ENCODE measurements at places on chromosomes 7 and 10.

- DNase-seq, result no peak
Observed at GRCh38 chr7:75689246-75690099, 49.3 kb downstream of the HIP1 start.

- DNase-seq, result no peak
Observed at GRCh38 chr10:69458430-69459100, 7.3 kb downstream of the TSPAN15 start.

- no peak for DNase-seq
Observed at GRCh38 chr7:41006306-41006995, 696.4 kb downstream of the INHBA start.

DNA sequence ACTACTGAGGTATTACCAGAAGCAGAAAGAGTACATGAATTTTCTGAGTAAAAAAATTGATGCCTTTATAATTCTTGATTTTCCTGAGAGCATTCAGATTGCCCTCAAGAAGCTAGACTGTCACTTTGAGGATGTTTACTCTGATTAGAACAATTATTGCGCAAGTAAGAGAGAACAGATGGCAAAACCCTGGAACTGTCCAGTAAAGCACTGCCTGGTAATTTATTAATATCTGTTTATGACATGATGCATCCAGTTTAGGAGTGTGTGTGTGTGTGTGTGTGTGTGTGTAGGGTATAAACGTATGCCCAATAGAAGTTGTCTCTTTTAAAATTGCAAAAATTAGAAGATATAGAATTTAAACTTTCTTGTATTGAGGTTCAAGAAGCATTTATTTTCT is 379.7 kb downstream of the PHTF2 start:
- no peak for DNase-seq

GRCh38 chr10:86400705-86401587 is 34.4 kb upstream of the GRID1 start:
- peak; percentile 45 for DNase-seq

DNA sequence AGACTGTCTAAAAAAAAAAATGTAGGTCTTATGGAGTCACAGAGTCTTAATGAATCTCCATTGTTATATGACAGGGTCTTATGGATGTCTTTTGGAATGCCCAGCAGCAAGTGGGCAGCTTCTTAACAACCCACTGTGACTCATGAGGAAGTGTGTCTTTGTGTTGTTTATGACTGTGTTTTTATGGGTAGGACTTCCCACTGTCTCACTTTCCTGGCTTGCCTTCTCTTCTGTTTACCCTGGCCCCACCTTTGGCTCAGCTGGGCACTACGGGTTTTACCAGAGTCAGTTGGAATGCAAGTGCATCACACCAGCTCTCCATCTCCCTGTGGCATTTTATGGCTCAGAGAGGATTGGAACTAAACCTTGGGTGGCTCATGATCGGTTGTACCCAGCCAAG is 580.5 kb downstream of the AUTS2 start:
- DNase-seq, result no peak

DNA sequence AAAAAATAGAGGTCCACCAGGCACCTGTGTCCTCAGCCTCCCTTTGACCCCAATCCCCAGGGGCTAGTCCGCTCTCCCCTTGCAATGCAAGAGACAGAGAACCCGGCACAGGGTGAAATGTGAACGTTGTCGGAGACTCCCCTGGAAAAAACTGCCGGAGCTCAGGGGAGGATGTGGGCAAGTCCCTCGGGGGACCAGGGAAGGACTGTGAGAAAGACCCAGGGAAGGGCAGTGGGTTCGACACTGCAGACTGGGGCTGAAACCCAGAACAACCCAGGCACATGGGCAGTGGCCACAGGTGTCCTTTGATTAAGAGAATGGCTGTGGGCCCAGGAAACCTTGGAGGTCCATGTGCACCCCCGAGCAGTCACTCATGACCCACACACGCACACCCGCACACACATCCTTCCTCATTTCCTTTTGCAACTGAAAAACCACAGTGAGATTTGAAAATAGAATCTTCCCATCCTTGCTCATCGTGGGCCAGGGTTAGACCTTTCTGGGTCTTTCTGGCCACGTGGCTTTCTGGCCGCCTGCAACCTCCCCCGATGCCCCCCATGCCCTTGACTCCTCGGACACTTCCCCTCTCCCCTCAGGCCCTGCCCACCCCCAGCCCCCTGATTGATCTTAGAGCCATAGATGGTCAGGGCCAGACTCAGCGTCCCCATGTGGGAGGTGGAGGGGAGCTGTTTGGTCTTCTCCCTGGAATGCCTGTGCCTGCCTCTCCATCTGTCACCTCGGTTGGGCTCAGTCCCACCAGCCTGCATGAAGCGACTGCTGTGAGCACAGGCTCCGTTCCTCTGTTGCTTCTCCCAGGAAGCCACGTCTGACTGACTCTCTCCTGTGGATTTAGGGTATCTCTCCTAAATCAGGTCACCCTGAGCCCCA is 7.9 kb downstream of the LAT2 start:
- no peak for DNase-seq

GRCh38 chr7:80135309-80136104 is 876 bp downstream of the GNAI1 start:
- no peak for DNase-seq

DNA sequence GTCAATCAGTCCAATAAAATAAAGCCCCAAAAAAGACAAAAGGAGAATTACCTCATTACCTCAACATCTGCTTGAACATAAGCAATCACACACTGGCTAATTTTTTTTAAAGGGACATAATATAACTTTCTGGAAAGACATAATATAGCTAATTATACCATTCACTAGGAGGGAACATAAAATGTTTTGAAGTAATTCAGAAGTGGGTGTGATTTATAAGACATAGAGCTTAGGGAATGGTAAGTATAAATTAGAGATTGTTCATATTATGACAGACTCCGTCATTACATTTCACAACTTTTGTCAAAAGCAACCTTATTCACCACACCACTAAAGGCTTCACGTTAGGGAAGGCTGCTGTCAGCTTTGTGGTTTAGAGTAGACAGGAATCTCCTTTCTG is 3.8 kb downstream of the SHTN1 start:
- no peak for DNase-seq

DNA sequence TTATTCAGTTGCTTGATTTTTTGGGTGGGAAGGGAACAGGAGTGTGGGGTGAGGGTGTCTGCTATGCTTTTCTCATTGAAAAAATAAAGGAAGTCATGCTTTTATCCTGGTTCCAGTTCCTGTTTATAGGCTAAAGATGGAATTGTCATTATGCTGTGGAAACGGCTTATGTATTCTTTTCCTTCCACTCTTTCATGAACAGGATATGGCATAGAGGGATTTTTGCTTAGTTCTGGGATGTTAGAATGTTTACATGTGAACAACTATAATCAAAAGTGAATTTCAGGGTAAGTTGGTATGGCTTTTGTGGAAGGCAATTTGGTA is 35.9 kb upstream of the PTPN12 start:
- DNase-seq, result no peak

- no peak for DNase-seq
Observed at GRCh38 chr10:100614429-100615095, 78.8 kb downstream of the HIF1AN start.

GRCh38 chr7:398888-399287 is 108.9 kb downstream of the FOXL3 start:
- DNase-seq, result no peak

DNA sequence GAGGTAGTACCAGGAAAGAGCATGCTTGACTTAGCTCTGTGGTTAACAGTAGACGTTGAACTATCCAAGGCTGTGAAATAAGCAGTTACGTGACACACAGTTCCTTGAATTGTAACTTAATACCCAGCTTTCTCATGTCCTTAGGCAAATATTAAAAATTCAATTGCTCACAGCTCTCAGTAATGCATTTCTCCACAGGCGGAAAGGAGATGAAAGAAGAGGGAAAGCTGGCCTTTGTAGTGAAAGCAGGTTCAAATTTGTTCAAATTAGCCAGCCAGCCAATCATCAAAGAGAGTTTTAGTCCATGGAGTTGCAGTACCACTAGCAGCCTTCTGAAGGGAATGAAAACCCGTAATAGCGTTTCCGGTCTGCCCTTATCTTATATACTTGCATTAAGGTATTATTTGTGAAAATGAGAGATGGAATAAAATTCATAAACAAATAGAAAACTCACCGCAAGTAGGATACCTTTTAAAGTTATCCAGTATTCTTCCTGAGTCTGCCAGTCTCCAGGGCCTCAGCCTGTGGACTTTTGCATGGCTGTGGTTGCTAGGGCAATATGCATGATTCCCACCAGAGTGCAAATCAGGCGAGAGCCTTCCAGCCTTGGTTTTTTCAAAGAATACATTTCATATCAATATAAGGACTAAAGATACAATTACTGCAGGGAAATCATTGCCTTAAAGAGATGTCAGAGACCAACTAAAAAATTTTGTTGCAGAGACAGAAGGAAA is 795.5 kb downstream of the TNS3 start:
- DNase-seq, result no peak

GRCh38 chr7:72326365-72326764 is 85.8 kb downstream of the CALN1 start:
- DNase-seq, result no peak

GRCh38 chr10:63760034-63760707 is 239.0 kb downstream of the REEP3 start:
- no peak for DNase-seq

GRCh38 chr10:120755771-120756170 is 95.4 kb upstream of the WDR11 start:
- no peak for DNase-seq

GRCh38 chr7:16091701-16092310 is 329.5 kb downstream of the CRPPA start:
- no peak for DNase-seq

GRCh38 chr7:24921362-24921679 is 58.7 kb downstream of the OSBPL3 start:
- DNase-seq, result no peak

- no peak for DNase-seq
Observed at GRCh38 chr10:132788180-132788830, 2.4 kb upstream of the NKX6-2 start.

GRCh38 chr7:74544706-74545469 is 91.2 kb downstream of the GTF2IRD1 start:
- no peak for DNase-seq

GRCh38 chr7:12124028-12124427 is 87.1 kb upstream of the TMEM106B start:
- DNase-seq, result no peak

DNA sequence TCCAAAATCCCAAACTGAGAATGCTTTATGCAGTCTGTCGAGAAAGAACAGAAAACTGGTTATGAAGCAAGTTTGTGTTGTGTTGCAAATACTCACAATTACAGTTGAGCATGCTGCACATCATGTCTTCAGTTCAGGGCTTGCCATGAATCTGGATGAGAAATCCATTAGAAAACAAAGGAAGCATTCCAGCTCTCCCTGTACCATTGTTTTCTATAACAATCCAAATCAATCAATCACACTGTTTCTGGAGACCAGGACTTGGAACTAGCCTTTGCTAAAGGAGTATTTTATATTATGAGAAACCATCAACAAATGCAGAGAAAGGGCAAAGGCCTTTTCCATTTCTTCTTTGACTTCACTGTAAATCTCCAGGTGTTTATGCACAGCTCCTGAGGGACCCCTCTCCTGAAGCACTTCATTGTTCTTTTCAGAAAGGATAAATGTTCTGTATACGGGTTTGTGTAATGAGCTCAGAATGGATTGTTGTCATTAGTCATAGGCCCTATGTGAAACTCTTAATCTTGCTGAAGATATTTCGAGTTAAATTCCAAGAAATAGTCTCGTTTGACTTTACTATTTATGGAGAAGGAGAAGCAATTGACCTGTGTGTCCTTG is 364.7 kb upstream of the POM121L12 start:
- no peak for DNase-seq

GRCh38 chr7:6495597-6496262 is 48.0 kb upstream of the DAGLB start:
- no peak for DNase-seq

- no peak for DNase-seq
Observed at GRCh38 chr7:2996141-2996540, 47.5 kb downstream of the CARD11 start.

DNA sequence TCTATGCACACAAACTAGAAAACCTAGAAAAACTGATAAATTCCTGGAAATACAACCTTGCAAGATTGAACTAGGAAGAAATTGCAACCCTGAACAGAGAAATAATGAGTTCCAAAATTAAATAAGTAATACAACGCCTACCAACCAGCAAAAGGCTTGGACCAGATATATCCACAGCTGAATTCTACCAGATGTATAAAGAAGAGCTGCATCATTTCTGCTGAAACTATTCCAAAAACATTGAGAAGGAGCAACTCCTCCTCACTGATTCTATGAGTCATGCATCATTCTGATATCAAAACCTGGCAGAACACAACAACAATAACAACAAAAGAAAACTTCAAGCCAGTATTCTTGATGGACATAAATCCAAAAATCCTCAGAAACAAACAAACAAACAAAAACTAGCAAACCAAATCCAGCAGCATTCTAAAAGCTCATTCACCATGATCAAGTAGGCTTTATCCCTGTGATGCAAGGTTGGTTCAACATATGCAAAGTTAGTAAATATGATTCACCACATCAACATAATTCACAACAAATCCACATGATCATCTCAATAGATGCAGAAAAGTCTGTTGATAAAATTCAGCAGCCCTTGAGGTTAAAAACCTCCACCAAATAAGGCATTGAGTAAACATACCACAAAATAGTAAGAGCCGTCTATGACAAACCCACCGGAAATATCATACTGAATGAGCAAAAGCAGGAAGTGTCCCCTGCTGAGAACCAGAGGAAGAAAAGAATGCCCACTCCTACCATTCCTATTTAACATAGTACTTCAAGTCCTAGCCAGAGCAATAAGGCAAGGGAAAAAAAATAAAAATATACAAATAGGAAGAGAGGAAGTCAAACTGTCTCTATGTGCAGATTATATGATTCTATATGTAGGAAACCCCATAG is 98.2 kb downstream of the PCDH15 start:
- no peak for DNase-seq

All from stimulated activated CD8-positive, alpha-beta memory T cell treated with anti-CD3 and anti-CD28 coated beads, Interleukin-12 subunit alpha, Interleukin-12 subunit beta, amount 100 ng/mL, for 1 hour (primary cell).